ENCODE measurements at places on chromosomes 16 and 17. TPM values are rescaled to one million over a fixed set of nuclear protein-coding genes. Genes with fewer than 3 reads are reported as not detected.
A peak's percentile ranks its signal among the peaks of the same experiment; 100 is the strongest.

Gene EEF2K
- total RNA-seq = 57.3 TPM

Gene KRTAP3-1
- not detected for total RNA-seq

Gene CIAO3
- total RNA-seq = 42.0 TPM

Gene MSLN
- total RNA-seq = 1.5 TPM

Gene WNT9B
- total RNA-seq = not detected

Gene TMEM92
- 0.44 TPM for total RNA-seq

Gene NLRC3
- 0.90 TPM for total RNA-seq

Gene FOXO3B
- total RNA-seq = 18.8 TPM

Gene FOXN1
- total RNA-seq = not detected

Gene C1QTNF8
- total RNA-seq = not detected

- no peak for DNase-seq
- peaks cover 3% of the 10 kb centered on the region for H3K4me1 ChIP-seq
- H3K36me3 ChIP-seq = no peaks in the 10 kb centered on the region
- no peak overlapping the region for H3K4me3 ChIP-seq
- no peaks in the 10 kb centered on the region for H3K27me3 ChIP-seq
Measured at GRCh38 chr17:10105513-10106001, 92.8 kb downstream of the GAS7 start.

DNA sequence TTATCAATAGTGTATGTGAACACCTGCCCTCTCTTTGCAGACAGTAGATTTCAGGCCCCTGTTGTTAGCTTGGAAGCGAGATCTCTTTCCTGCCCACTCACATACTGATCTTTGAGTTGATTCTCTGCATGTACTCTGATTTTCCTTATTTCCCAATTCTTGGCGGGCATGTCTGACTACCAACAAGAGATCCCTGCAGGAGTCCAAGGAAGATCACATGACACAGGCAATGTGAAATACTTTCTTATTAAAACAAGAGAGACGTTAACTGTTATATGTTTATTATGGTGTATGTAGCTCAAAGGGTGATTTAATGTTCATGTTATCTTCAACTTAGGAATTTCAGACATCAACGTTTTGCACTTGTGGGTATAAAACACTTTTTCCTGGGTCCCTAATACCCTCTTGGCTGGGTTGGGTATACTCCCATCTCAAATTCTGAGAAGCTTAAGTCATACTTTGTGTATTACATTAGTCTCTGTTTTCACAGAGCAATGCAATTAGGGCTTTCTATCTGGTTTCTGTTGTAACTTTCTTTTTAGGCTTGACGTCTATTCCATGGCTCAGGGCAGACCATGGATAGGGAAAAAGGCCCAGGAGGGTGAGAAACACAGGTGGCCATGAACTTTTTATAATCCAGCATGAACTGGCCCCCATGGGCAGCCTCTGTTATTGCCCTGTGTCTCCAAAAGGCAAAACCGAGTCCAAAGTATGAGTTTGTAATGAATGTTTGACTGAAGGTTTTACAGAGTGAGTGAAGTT, 32.2 kb downstream of the HSD17B2 start:
- no peaks in the 10 kb centered on the region for H3K27me3 ChIP-seq
- DNase-seq = no peak
- H3K27ac ChIP-seq = no peak overlapping the region
- no peaks in the 10 kb centered on the region for H3K36me3 ChIP-seq
- no peaks in the 10 kb centered on the region for H3K4me1 ChIP-seq

- no peaks in the 10 kb centered on the region for H3K36me3 ChIP-seq
- H3K4me3 ChIP-seq = no peak overlapping the region
- H3K27ac ChIP-seq = no peak overlapping the region
Measured at GRCh38 chr16:49563666-49564065, 190.1 kb downstream of the C16orf78 start.

GRCh38 chr16:71172481-71173207, 57.9 kb downstream of the HYDIN start:
- H3K36me3 ChIP-seq = no peaks in the 10 kb centered on the region
- H3K27me3 ChIP-seq = no peaks in the 10 kb centered on the region
- H3K4me1 ChIP-seq = no peaks in the 10 kb centered on the region
- H3K27ac ChIP-seq = no peak overlapping the region

DNA sequence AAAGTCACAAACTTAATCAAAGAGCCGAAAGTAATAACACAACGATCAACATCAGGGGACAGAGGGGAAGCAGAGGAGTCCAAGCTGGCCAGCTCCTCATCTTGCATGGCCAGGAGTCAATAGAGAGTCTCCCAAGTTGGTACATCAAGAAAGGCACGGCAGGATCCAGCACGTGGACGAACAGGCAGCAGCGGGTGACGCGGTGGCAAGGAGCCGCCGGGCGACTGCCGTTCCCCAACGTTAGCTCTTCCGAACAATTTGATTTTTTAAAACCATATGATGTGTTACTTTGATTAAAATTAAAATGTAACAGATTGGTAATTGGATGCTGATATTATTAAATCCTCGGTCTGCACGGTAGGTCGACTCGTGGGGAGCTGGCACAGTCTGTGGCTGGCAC, 81.8 kb upstream of the DOC2B start:
- H3K27ac ChIP-seq = no peak overlapping the region
- H3K36me3 ChIP-seq = no peaks in the 10 kb centered on the region
- no peak overlapping the region for H3K4me3 ChIP-seq
- DNase-seq = no peak

- H3K4me3 ChIP-seq = no peak overlapping the region
- no peaks in the 10 kb centered on the region for H3K27me3 ChIP-seq
- H3K27ac ChIP-seq = no peak overlapping the region
- no peak for DNase-seq
Measured at GRCh38 chr17:81916234-81917001, 1.6 kb downstream of the SIRT7 start.

DNA sequence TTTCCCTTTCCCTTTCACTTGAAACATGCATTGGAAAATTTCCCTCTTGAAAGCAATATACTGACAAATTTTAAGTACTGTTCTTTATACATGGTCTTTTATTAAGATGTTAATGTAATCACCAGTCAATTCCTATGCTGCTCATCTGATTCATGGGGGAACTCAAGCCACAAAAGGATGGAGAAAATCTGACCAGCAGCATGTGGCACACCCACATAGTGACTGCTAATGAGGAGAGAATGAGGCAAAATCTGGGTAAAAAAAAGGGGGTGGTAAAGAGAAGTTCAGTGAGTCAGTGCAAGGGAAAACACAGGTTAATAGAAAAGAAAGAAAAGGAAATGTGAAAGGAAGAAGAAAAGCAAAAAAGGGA, 11.3 kb downstream of the RFFL start:
- H3K27me3 ChIP-seq = no peaks in the 10 kb centered on the region
- H3K36me3 ChIP-seq = no peaks in the 10 kb centered on the region
- H3K4me3 ChIP-seq = no peak overlapping the region
- H3K27ac ChIP-seq = no peak overlapping the region
- H3K4me1 ChIP-seq = peaks cover 28% of the 10 kb centered on the region

GRCh38 chr17:60641126-60641525, 36.5 kb upstream of the BCAS3 start:
- H3K4me3 ChIP-seq = no peak overlapping the region
- no peaks in the 10 kb centered on the region for H3K36me3 ChIP-seq
- no peak overlapping the region for H3K27ac ChIP-seq
- no peaks in the 10 kb centered on the region for H3K4me1 ChIP-seq

- H3K4me1 ChIP-seq = no peaks in the 10 kb centered on the region
- H3K36me3 ChIP-seq = no peaks in the 10 kb centered on the region
- no peaks in the 10 kb centered on the region for H3K27me3 ChIP-seq
- H3K4me3 ChIP-seq = no peak overlapping the region
- no peak for DNase-seq
- H3K27ac ChIP-seq = no peak overlapping the region
Measured at GRCh38 chr17:70995997-70996396, 826.7 kb downstream of the KCNJ2 start.

DNA sequence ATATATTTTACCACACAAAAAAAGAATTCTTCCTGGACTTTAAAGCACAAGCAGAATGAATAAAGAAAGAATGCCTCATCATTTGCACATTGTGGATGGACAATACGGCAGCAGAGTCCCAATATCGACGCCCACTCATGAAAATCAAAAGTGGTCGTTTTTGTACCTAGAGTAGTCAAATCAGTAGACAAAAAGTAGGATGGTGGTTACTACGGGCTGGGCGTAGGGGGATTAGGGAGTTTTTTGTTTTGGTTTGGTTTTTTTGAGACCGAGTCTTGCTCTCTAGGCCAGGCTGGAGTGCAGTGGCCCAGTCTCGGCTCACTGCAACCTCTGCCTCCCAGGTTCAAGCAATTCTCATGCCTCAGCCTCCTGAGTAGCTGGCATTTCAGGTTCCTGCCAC, 8.6 kb upstream of the CENPV start:
- no peaks in the 10 kb centered on the region for H3K27me3 ChIP-seq
- no peak overlapping the region for H3K27ac ChIP-seq
- no peaks in the 10 kb centered on the region for H3K4me1 ChIP-seq
- no peak for DNase-seq

GRCh38 chr17:74446551-74447500, 14.9 kb downstream of the GPRC5C start:
- no peaks in the 10 kb centered on the region for H3K27me3 ChIP-seq
- H3K27ac ChIP-seq = peak overlapping the region; percentile 80
- DNase-seq = no peak
- H3K36me3 ChIP-seq = no peaks in the 10 kb centered on the region

- no peaks in the 10 kb centered on the region for H3K27me3 ChIP-seq
- no peak overlapping the region for H3K27ac ChIP-seq
- DNase-seq = no peak
- no peaks in the 10 kb centered on the region for H3K4me1 ChIP-seq
- no peaks in the 10 kb centered on the region for H3K36me3 ChIP-seq
Measured at GRCh38 chr17:77511514-77512061, 370.8 kb downstream of the SEC14L1 start.

DNA sequence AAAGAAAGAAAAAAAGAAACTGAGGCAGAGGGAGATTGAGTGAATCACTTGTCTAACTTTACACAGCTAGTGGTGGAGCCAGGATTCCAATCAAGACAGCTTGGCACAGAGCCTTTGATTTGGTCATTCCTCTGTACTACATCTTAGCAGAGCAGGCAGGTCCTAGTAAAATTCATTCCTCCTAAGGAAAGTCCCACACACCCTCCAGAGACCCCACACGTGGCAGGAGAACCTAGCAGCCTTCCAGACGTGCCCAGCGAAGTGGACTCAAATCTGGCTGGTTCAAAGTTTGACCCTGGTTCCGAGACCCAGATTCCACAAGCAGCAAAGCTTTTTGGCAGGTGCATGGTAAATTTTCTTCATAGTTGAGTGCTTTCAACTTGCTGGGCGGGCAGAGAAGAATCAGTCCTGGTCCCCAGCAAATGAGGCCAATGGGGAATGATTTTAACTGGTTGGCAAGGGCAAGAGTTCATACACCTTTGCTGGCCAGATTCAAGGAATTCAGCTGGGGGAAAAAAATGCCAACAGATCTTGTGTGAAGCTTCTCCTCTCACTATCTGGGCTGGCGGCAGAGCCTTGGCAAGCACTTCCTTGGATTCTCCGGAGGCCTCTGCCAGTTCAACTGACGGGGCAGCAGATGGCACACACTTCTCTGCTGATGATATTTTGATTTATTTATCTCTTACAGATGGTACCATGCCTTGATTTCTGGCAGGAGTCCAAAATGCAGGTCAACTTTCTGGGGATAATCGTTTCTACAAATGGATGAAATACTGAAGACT, 82.4 kb downstream of the GSG1L start:
- H3K27me3 ChIP-seq = no peaks in the 10 kb centered on the region
- no peak overlapping the region for H3K4me3 ChIP-seq
- no peaks in the 10 kb centered on the region for H3K36me3 ChIP-seq
- no peak overlapping the region for H3K27ac ChIP-seq
- no peaks in the 10 kb centered on the region for H3K4me1 ChIP-seq
- no peak for DNase-seq

- H3K27me3 ChIP-seq = no peaks in the 10 kb centered on the region
- no peak overlapping the region for H3K27ac ChIP-seq
- no peak overlapping the region for H3K4me3 ChIP-seq
- H3K36me3 ChIP-seq = no peaks in the 10 kb centered on the region
- no peaks in the 10 kb centered on the region for H3K4me1 ChIP-seq
Measured at GRCh38 chr16:7344830-7345780, 12.5 kb downstream of the RBFOX1 start.

DNA sequence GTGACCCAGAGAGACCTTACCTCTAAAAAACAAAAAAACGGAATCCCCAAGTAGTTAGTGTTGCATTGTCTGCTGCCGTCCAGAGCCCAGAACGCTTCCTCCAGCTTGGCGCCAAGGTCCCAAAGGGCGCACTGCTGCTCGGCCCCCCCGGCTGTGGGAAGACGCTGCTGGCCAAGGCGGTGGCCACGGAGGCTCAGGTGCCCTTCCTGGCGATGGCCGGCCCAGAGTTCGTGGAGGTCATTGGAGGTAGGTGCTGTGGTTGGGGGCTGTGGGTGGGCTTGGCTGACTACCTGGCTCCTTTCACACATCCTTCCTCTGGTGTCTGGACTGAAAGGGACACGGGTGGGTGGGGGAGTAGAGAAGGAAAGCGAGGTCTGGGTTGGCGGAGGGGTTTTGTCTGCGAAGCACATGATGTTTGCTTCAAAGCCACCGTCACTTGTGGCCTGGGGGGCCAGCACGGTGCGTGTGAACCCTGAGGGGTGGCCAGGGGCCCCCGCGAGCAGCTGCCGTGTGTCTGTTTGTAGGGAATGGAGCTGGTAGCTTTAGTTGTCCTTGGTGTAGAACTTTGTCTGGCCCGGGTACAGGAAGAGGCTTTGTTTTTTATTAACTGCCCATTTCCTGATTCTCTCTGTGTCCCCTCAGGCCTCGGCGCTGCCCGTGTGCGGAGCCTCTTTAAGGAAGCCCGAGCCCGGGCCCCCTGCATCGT, 23.8 kb downstream of the SPG7 start:
- peaks cover 6% of the 10 kb centered on the region for H3K36me3 ChIP-seq
- H3K4me1 ChIP-seq = peaks cover 8% of the 10 kb centered on the region
- H3K27ac ChIP-seq = no peak overlapping the region
- no peaks in the 10 kb centered on the region for H3K27me3 ChIP-seq

- H3K4me1 ChIP-seq = no peaks in the 10 kb centered on the region
- DNase-seq = no peak
- no peaks in the 10 kb centered on the region for H3K36me3 ChIP-seq
- peak overlapping the region; percentile 84 for H3K27ac ChIP-seq
- peak overlapping the region; percentile 48 for H3K4me3 ChIP-seq
Measured at GRCh38 chr16:10578474-10579316, 1.7 kb downstream of the EMP2 start.

DNA sequence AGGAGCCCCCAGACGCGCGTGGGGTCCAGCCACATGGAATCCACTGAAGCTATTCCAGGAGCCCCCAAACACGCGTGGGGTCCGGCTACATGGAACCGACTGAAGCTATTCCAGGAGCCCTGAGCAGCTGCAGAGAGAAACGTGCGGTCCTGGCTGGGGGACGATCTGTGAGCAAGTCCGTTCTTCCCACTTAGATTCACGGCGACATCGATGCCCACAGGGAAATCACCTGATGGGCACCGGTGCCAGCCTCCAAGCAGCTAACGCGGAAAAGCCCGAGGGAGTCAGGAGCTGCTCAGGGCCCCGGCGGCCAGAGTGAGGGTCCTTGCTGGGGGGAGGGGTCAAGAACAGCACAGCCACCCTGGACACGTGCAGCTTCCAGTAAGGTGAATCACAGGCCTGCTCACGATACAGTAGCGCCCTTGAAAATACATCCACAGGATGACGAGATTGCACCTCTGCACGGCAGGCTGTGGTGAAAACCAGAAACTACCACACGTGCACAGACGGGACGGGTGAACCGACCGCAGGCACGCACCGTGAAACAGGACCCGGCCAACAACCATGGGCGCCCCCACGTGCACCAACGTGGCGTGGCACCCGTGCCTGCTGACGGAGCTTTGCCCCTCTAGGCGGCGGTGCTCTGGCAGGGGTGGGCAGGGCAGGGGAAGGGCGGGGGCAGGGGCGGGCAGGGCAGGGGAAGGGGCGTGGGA, 77.7 kb upstream of the GNG13 start:
- no peak for DNase-seq
- no peaks in the 10 kb centered on the region for H3K27me3 ChIP-seq
- no peaks in the 10 kb centered on the region for H3K4me1 ChIP-seq

- no peak overlapping the region for H3K4me3 ChIP-seq
- no peak for DNase-seq
- no peak overlapping the region for H3K27ac ChIP-seq
- H3K36me3 ChIP-seq = no peaks in the 10 kb centered on the region
Measured at GRCh38 chr16:53781023-53781605, 77.2 kb downstream of the FTO start.

Measured in tibial nerve (tissue), 4 donors.